Ascending aorta (tissue), 2 donors: ENCODE measurements at places on chromosomes 11 and 22.

DNA sequence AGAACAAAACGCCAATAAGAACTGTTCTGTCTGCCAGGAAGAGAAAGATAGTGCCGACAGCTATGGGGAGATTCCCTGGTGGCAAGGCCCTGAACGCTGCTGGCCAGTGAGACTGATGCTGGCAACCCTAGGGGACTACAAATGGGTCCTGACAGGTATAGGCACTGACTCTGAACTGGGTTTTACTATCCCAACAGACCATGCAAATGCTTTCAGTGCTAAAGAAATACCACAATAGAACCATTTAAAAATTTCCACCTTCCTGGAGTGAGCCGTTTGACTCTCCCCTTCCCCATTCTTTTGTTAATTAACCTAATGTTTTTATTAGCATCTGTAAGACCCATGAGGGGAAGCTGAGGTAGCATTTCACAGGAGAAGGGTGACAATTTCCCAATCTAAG is 25.7 kb downstream of the USP28 start:
- H3K27ac ChIP-seq, result no peak overlapping the region
- peaks cover 22% of the 10 kb centered on the region for H3K36me3 ChIP-seq

- H3K27me3 ChIP-seq, result no peaks in the 10 kb centered on the region
- no peaks in the 10 kb centered on the region for H3K36me3 ChIP-seq
- no peaks in the 10 kb centered on the region for H3K4me1 ChIP-seq
- no peak for DNase-seq
- H3K4me3 ChIP-seq, result no peak overlapping the region
- no peak overlapping the region for H3K27ac ChIP-seq
Measured at GRCh38 chr11:33907421-33907820, 15.5 kb upstream of the LMO2 start.

DNA sequence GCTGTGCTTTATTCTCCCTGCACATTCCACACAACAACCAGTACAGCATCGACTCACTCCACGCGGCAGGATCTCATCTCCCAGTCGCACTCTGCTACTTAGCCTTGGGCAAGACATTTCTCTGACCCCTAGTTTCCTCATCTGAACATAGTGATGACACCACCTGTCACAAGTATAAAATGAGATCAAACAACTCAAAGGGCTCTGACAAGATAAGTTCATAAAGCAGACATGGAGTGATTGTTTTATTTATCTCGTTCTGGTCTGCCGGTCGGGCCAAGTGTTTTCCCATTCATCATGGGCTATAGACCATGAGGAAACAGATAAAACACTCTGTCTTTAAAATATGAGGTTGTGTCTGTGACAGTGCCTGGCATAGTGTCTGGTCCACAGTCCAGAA is 35.0 kb downstream of the DSCAML1 start:
- H3K36me3 ChIP-seq, result no peaks in the 10 kb centered on the region

- H3K4me3 ChIP-seq, result no peak overlapping the region
- H3K4me1 ChIP-seq, result peaks cover 21% of the 10 kb centered on the region
- H3K27ac ChIP-seq, result no peak overlapping the region
- DNase-seq, result no peak
- peaks cover 6% of the 10 kb centered on the region for H3K36me3 ChIP-seq
- H3K27me3 ChIP-seq, result no peaks in the 10 kb centered on the region
Measured at GRCh38 chr11:103085758-103086365, 6.1 kb downstream of the DCUN1D5 start.

DNA sequence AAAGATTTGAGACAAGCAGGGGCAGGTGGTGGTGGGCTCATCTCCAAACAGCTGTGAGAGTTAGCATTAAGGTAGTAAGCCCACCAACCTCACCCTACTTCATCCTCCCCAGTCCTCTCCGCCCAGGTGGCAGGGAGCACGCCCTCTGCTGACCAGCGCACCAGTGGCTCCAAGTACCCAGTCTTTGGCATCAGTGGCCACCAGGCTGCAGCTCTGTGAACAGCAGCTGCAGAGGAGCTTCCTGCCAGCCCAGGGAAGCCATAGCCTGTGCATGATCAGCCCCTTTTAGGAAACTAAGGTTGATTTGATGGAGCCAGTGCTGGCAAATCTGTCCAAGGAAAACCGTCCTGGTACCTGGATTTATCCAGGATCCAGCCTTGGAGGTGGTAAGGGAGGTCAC is 21.7 kb downstream of the CAVIN3 start:
- H3K4me3 ChIP-seq, result no peak overlapping the region
- H3K36me3 ChIP-seq, result no peaks in the 10 kb centered on the region
- H3K4me1 ChIP-seq, result no peaks in the 10 kb centered on the region
- no peaks in the 10 kb centered on the region for H3K27me3 ChIP-seq
- DNase-seq, result no peak

- no peaks in the 10 kb centered on the region for H3K27me3 ChIP-seq
- H3K27ac ChIP-seq, result no peak overlapping the region
- H3K4me1 ChIP-seq, result no peaks in the 10 kb centered on the region
- H3K36me3 ChIP-seq, result no peaks in the 10 kb centered on the region
- no peak for DNase-seq
Measured at GRCh38 chr22:42321908-42322561, 51.6 kb upstream of the TCF20 start.

GRCh38 chr11:102177974-102178631 is 67.9 kb downstream of the YAP1 start:
- peaks cover 41% of the 10 kb centered on the region for H3K36me3 ChIP-seq
- peak overlapping the region; percentile 24 for H3K4me3 ChIP-seq
- H3K27me3 ChIP-seq, result no peaks in the 10 kb centered on the region
- peak overlapping the region; percentile 88 for H3K27ac ChIP-seq

DNA sequence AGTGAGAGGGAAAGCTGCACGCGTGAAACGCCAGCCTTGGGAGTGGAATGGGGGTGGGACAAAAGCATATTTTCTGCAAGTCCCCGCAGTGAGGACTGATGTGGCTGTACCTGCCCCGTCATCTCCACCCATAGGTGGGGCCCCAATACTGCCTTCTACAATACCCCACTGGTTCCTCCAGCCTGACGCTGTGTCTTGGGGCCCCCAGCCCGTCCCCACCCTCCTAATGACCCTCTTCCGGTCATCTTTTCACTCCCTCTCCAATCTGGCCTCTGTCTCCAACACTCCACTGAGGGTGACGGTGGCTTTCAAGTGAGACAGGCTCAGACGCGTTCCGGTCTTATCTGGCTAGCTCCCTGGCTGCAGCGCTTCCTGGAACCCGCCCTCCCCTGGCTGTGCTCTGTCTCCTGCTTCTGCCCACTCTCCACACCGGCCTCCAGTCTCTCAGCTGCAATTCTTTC is 104.2 kb downstream of the MICAL3 start:
- H3K36me3 ChIP-seq, result no peaks in the 10 kb centered on the region
- peak overlapping the region; percentile 42 for H3K27ac ChIP-seq
- no peaks in the 10 kb centered on the region for H3K27me3 ChIP-seq
- H3K4me3 ChIP-seq, result peak overlapping the region; percentile 46
- H3K4me1 ChIP-seq, result peaks cover 14% of the 10 kb centered on the region

DNA sequence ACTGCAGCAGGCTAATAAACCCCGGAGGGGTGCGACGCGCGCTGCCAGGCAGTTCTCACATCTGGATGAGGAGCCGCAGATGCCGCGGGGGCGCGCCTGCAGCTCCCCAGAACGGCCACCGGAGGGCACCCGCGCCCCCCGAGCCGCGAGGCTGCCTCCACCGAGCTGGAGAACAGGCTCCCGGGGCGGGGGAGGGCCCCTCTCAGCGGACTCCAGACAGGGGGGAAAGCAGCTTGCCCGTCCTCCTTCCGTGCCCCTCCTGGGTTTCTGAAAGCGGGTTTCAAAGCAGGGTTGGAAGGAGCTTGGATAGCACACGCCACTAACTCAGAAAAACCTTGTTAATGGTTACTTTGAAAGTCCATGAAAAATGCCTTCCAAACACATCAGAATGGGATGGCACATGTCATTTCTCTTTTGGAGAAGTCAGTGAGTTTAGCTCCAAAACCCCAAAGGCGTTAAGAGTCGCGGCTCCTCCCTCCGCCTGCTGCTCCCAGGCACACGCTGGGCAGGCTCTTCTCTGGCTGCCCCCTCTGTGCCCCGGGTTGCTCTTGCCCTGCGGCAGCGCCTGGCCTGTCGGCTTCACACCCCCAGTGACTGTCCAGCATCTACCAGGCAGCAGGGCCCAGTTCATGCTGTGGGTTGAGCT is 317.8 kb downstream of the NTM start:
- H3K4me3 ChIP-seq, result no peak overlapping the region
- no peaks in the 10 kb centered on the region for H3K27me3 ChIP-seq
- H3K4me1 ChIP-seq, result peaks cover 6% of the 10 kb centered on the region
- H3K27ac ChIP-seq, result no peak overlapping the region
- DNase-seq, result no peak

GRCh38 chr11:66676931-66677598 is 622 bp downstream of the RBM4B start:
- DNase-seq, result no peak
- H3K36me3 ChIP-seq, result no peaks in the 10 kb centered on the region
- no peaks in the 10 kb centered on the region for H3K4me1 ChIP-seq
- H3K27me3 ChIP-seq, result no peaks in the 10 kb centered on the region
- H3K27ac ChIP-seq, result peak overlapping the region; percentile 97
- H3K4me3 ChIP-seq, result peak overlapping the region; percentile 87

GRCh38 chr11:121930004-121930965 is 185.7 kb downstream of the BLID start:
- DNase-seq, result no peak
- H3K36me3 ChIP-seq, result no peaks in the 10 kb centered on the region
- H3K27ac ChIP-seq, result no peak overlapping the region
- H3K4me1 ChIP-seq, result peaks cover 2% of the 10 kb centered on the region
- H3K27me3 ChIP-seq, result no peaks in the 10 kb centered on the region

GRCh38 chr22:38706901-38707195 is 1.1 kb downstream of the GTPBP1 start:
- DNase-seq, result no peak
- peaks cover 6% of the 10 kb centered on the region for H3K4me1 ChIP-seq
- peak overlapping the region; percentile 95 for H3K27ac ChIP-seq
- H3K36me3 ChIP-seq, result peaks cover 7% of the 10 kb centered on the region
- H3K27me3 ChIP-seq, result no peaks in the 10 kb centered on the region

- H3K27ac ChIP-seq, result no peak overlapping the region
- H3K27me3 ChIP-seq, result no peaks in the 10 kb centered on the region
- no peak for DNase-seq
- H3K4me3 ChIP-seq, result no peak overlapping the region
- no peaks in the 10 kb centered on the region for H3K36me3 ChIP-seq
Measured at GRCh38 chr11:115926601-115927000, 422.4 kb upstream of the CADM1 start.

GRCh38 chr11:105863523-105863922 is 158.5 kb downstream of the MSANTD4 start:
- no peaks in the 10 kb centered on the region for H3K36me3 ChIP-seq
- H3K4me3 ChIP-seq, result no peak overlapping the region
- no peaks in the 10 kb centered on the region for H3K4me1 ChIP-seq
- DNase-seq, result no peak
- H3K27ac ChIP-seq, result no peak overlapping the region
- H3K27me3 ChIP-seq, result no peaks in the 10 kb centered on the region

DNA sequence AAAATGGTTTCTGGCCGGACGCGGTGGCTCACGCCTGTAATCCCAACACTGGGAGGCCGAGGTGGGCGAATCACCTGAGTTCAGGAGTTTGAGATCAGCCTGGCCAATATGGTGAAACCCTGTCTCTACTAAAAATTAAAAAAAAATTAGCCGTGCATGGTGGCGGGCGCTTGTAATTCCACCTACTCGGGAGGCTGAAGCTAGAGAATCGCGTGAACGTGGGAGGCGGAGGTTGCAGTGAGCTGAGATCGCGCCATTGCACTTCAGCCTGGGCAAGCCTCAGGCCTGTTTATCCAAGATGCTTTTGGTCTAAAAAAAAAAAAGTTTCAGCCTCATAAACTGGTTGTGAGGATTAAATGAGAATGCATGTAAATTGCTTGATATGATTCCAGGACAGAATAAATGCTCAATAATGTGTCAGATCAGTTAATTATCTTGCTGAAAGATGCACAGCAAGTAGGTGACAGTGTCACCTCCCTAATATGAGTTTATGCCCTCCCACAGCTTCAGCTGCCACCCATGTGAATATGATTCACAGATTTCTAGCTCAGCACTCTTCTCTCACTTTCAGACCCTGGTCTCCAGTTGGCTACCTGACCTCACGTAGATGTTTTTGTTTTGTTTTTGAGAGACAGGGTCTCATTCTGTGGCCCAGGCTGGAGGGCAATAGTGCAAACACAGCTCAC is 1.1 kb upstream of the ALG8 start:
- no peaks in the 10 kb centered on the region for H3K27me3 ChIP-seq
- H3K27ac ChIP-seq, result no peak overlapping the region
- peak overlapping the region; percentile 73 for H3K4me3 ChIP-seq
- H3K36me3 ChIP-seq, result no peaks in the 10 kb centered on the region
- DNase-seq, result no peak
- H3K4me1 ChIP-seq, result peaks cover 14% of the 10 kb centered on the region

DNA sequence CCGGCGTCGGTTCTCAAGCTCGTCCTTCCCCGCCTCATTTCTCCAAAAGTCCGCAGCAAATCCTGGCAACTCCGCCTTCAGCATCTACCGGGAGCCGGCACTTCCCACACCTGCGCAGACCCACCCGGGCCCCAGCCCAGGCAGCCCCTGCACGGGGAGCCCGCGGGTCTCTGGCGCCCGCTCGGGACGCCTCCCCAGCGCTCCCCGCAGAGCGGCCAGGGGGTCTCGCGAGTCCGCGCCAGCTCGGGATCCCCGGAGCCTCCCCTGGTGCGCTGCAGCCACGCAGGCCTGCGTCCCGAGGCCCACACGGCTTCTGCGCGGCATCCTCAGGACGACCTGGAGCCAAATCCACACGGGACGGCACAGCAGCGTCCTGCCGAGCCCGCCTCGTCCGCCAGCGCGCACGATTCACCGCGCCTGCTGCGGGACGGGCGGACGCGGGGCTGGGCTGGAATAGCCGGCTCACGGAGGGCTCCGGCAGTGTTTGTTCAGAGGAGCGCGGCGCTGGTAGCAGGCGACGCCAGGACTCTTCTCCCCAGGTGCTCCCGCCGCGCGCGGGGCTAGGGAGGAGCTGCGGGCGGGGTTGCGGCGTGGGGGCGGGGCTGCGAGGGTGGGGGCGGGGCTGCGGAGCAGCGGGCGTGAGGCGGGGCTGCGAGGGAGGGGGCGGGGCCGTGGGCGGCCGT is 816 bp upstream of the PHRF1 start:
- H3K27ac ChIP-seq, result no peak overlapping the region
- peaks cover 11% of the 10 kb centered on the region for H3K4me1 ChIP-seq
- peak overlapping the region; percentile 91 for H3K4me3 ChIP-seq
- H3K27me3 ChIP-seq, result no peaks in the 10 kb centered on the region
- no peak for DNase-seq

- no peaks in the 10 kb centered on the region for H3K27me3 ChIP-seq
- no peak overlapping the region for H3K4me3 ChIP-seq
- no peak overlapping the region for H3K27ac ChIP-seq
- no peaks in the 10 kb centered on the region for H3K36me3 ChIP-seq
- H3K4me1 ChIP-seq, result no peaks in the 10 kb centered on the region
Measured at GRCh38 chr11:108536783-108537182, 38.6 kb upstream of the POGLUT3 start.

- H3K36me3 ChIP-seq, result no peaks in the 10 kb centered on the region
- H3K27ac ChIP-seq, result no peak overlapping the region
- H3K27me3 ChIP-seq, result no peaks in the 10 kb centered on the region
- no peak overlapping the region for H3K4me3 ChIP-seq
- DNase-seq, result peak; percentile 47
- no peaks in the 10 kb centered on the region for H3K4me1 ChIP-seq
Measured at GRCh38 chr22:44880610-44881290, 128.4 kb downstream of the ARHGAP8 start.
